ENCODE measurements at places on chromosomes 3 and 15. TPM values are rescaled to one million over a fixed set of nuclear protein-coding genes. Genes with fewer than 3 reads are reported as not detected.

DNA sequence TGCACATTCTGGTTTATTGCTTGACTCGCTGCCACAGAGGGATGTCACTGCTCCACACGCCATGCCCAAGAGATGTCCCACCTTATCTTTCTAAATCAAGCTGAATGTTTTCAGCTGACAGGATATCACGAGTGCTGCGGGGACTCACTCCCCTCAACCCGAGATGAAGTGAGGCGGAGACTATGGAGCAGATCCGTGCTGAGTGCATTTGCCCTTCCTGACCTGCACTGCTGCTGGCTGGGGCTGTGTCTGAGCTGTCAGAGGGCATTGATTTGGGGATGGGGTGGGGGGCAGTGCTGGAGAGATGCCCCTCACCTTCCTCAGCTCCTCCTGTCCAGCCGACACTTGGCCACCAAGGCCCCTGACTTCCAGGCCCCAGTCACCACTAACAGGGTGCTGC is 40.5 kb upstream of the CSPG4 start:
- no peak for DNase-seq

DNA sequence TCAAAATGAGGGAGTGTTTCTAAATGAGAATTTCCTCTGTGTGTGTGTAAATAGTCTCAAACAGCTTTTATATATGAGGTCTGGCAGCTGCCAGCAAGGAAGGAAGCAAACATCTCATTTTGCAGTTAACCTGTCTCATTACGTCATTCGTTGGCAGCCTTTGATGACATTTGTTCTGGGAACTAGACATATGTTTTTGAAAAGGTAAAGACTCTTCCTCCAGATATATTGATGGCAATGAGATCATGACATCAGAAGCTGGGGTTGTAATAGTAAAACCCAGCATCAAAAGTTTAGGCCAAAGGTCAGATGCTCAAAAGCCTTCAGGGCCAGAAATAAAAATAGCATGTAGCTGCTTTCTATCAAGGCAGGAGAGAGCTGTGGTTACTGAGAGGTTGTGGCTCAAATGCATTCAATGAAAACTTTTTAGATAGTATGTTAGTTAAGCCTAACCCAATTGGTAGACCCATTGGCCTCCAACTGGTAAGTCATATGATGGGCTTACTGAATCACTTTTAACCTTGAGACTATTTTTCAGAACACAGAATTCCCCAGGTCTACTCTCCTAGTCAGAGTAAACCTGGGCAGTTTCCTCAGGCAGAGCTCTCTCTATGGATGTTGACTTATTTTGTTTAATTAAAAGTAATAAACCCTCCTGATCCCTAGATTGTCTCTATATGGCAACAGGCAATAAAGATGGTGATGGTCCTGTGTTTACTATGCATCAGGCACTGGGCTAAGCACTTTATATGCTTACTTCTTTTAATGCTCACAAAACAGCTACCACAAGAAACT is 386.5 kb upstream of the CFAP20DC start:
- peak; percentile 41 for DNase-seq

GOLGA8N gene
- 0.49 TPM for total RNA-seq

DNA sequence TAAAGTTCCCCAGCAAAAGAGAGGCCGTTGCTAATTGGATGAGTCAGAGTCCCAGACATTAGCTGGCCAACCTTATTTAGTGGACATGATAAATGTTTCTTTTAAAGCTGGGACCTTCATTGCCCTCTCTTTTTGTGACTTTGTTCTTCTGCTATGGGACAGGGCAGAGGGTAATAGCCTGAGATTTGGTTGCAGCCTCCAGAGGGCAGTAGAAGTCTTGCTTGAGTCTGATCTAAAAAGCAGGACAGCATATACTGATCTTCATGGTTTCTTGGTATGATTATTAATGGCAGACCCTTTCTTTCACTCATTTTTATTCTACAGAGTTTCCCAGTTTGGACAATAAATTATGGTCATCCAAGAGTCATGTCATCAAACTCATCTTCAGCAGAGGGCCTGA is 25.1 kb upstream of the ZKSCAN7 start:
- peak; percentile 32 for DNase-seq

GRCh38 chr15:97849183-97849582 is 111.3 kb upstream of the ARRDC4 start:
- DNase-seq: no peak

COLQ gene
- total RNA-seq: 0.48 TPM
